Activated naive CD8-positive, alpha-beta T cell treated with anti-CD3 and anti-CD28 coated beads for 36 hours (primary cell): ENCODE measurements at places on chromosomes 7 and 10.

DNA sequence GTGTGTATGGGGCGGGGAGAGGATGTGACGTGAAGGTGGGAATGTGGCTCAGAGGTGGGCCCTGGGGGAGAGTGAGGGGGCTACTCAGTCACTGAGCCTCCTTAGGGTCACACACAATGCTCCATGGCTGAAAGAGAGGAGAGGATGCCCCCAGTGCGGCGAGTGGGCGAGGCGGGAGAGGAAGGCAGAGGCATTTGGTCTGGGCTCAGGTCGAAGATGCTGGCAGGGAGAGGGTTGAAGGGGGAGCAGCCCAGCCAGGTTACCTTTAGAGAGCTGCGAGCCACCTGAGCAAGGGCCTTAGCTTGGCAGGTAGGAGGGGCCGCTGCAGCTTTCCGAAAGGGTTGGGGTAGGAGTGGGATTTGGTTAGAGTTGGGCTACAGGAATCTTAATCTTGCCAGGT, 4.7 kb upstream of the LOXL4 start:
- DNase-seq, result no peak

DNA sequence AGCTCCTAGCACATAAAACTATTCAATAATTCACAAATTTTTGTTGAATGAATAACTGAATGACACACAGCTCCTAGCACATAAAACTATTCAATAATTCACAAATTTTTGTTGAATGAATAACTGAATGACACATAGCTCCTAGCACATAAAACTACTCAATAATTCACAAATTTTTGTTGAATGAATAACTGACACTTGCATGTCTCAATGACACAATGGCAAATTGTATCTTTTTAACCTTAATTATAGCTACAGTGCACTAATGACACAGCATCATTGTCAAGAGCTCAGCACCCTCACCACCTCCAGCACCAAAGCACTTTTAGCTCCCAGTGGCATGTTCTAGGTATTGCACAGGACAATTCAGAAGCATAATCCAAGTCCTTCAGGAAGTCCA, 131.6 kb downstream of the PDE1C start:
- no peak for DNase-seq

- DNase-seq, result no peak
These were observed 30.4 kb downstream of the PLAU start for GRCh38 chr10:73941300-73941699.

- no peak for DNase-seq
These were observed 110.1 kb downstream of the NPTX2 start for GRCh38 chr7:98727146-98727709.

- no peak for DNase-seq
These were observed 70.8 kb downstream of the FRMD4A start for GRCh38 chr10:14259696-14260566.
